ENCODE measurements at places on chromosomes 2 and 18.

- DNase-seq: no peak
Observed at GRCh38 chr18:41227993-41228392, 727.0 kb upstream of the PIK3C3 start.

DNA sequence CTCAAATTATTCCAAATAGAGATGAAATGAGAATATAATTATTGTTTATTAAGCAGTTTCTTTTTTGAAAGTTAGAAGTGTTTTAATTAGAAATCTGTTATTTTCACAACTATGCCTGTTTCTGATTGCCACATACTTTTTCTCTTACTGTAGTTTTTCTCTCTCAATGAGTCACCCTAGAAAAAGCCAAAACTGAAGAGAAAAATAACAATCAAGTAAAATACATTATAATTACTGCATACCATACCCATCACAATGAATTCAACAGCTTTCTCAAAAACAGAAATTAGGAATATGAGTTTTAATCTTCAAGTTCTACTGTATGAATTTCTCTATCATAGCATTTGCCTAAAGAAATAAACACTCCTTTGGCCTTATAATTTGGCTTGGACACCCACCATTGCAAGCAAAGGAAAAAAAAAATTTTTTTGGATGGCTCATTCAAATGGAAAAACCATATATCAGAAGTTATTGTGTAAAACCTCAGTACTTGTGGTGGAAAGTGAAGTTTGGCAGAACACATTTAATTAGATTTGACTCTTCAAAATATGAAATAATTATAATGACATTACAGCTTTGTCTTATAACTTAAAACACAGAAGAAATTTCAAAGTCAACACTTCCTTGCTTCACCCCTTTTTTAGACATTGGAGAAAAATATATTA is 138.5 kb downstream of the DYM start:
- DNase-seq: no peak

DNA sequence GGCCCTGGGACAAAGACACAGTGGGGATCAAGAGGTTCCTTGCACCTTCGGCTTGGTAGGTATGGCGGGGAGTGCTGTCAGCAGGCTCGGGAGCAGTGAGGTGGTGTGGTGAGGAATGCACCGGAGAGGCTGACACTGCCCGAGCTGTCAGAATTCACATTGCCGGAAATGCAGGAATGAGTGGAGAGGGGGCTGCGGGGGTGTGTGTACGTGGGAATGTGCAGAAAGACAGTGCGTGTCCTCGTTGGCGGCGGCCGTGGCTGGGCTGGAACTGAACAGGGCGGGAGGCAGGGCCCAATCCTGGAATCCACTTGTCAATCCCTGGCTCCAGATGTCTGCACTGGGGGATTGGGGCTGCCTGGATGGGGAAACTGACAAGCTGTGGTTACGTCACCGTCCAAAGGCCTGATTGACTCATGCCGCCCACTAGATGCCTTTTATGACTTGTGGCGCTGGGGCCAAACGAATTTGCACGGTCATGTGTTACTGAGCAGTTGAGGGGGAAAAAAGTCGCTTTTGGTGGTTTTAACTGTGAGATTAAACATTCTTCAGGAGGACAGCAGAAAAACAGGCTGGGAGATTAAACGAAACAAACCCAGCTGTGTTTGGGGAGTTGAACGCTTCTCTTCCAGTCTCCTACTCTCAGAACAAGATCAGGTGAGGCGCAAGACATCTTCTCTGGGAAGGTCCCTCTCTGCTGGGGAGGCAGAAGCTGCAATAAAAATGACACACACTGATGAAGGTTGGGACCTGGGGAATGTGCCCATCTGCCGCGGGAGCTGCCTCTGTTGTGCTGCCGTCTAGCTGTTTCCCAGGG is 189.4 kb upstream of the GLI2 start:
- no peak for DNase-seq

DNA sequence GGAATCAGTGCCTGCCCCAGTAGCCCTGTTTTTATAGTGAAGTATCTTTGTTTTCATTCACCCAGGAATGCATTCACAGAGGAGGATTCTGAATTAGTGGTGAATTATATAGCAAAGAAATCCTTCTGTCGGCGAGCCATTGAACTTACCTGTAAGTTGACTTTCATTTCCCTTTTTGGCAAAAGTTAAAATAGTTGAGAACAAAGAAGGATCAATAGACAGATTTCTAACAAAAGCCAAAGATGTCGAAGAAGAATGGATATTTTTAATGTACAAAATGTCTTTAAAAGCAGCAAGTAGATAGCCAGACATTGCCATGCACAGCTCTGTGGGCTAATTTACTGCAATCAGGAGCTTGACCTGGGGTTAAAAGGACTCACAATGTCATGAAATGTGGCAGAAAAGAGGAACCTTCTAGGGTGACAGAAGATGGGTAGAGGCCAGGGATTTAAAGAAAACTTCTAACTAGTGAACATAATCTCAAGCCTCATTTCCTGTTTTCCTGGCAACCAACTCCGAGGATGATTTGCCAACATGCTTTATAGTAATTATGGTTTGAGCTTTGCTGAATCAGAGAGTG is 53.8 kb upstream of the TMEM87B start:
- DNase-seq: peak; percentile 91
